Lung (tissue), 17 donors: ENCODE measurements at places on chromosomes 5 and 9. TPM values are rescaled to one million over a fixed set of nuclear protein-coding genes. Genes with fewer than 3 reads are reported as not detected.

Gene SARDH
- total RNA-seq: 7.3 TPM

Gene GBA2
- 78.7 TPM for total RNA-seq

Gene KYAT1
- 4.6 TPM for total RNA-seq

DNA sequence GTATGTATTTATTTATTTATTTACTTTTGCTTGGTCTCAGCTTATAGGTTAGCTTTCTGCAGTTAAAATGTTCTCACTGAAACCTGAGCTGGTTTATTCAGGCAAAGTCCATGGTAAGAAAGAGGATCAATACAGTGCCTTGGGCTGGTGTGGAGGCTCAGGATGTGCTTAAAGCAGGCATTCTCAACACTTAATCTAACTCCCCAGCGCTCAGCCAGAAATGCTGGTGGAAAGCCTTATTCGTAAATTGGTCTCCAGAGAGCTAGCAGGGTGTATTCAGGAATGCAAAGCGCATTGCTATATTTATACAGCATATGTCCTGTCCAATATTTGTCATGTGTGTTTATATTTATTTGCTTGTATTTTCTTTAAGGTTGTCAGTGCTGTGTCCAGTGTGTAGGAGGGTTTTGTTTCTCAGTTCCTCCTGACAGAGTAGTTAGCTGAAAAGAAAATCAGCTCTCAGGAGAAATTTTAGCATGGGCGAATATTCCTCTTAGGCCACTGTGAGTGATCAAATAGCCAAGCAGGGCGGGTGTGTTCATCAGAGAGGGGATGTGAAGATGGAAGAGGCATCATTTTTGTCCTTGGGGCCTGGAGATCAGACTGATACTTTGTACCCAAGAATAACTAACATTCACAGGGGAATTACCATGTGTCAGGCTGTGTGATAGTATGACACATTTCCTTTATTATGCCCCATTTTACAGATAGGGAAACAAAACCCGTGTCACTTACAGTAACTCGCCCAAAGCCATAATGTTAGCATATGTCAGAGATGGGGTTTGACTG lies 65.8 kb downstream of the DOCK2 start:
- H3K27ac ChIP-seq: no peak overlapping the region
- no peaks in the 10 kb centered on the region for H3K36me3 ChIP-seq
- H3K27me3 ChIP-seq: no peaks in the 10 kb centered on the region
- peak; percentile 61 for DNase-seq
- no peaks in the 10 kb centered on the region for H3K4me1 ChIP-seq

Gene IFNA4
- total RNA-seq: not detected

Gene ORM2
- total RNA-seq: 24.9 TPM

Gene SEMA5A
- total RNA-seq: 44.9 TPM

DNA sequence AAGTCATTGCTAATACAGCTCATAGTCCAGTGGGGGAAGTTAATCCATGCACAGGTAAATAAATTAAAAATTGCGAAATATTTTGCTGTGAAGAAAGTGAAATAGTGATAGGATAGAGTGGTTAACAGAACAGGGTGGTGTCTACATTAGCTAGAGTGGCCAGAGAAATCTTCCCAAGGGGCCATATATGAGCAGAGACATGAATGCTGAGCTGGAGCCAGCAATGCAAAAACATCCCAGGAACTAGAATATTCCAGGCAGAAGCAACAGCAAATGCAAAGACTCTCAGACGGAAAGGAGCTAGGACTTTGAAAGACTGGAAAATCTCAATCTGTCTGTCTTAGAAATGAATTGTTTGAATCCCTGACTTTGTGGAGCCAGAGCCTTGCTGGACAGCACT lies 1221.6 kb downstream of the MAT2B start:
- H3K4me3 ChIP-seq: no peak overlapping the region
- no peak overlapping the region for H3K27ac ChIP-seq
- H3K36me3 ChIP-seq: no peaks in the 10 kb centered on the region
- no peaks in the 10 kb centered on the region for H3K4me1 ChIP-seq
- no peaks in the 10 kb centered on the region for H3K27me3 ChIP-seq

- no peak overlapping the region for H3K27ac ChIP-seq
- peaks cover 4% of the 10 kb centered on the region for H3K4me1 ChIP-seq
- peaks cover 16% of the 10 kb centered on the region for H3K36me3 ChIP-seq
- no peak overlapping the region for H3K4me3 ChIP-seq
Measured at GRCh38 chr5:14405267-14405666, 176.3 kb upstream of the OTULINL start.

GRCh38 chr9:84261070-84261746 lies 79.3 kb downstream of the SLC28A3 start:
- H3K27ac ChIP-seq: no peak overlapping the region
- H3K27me3 ChIP-seq: no peaks in the 10 kb centered on the region
- no peaks in the 10 kb centered on the region for H3K4me1 ChIP-seq
- DNase-seq: peak; percentile 88
- no peak overlapping the region for H3K4me3 ChIP-seq

DNA sequence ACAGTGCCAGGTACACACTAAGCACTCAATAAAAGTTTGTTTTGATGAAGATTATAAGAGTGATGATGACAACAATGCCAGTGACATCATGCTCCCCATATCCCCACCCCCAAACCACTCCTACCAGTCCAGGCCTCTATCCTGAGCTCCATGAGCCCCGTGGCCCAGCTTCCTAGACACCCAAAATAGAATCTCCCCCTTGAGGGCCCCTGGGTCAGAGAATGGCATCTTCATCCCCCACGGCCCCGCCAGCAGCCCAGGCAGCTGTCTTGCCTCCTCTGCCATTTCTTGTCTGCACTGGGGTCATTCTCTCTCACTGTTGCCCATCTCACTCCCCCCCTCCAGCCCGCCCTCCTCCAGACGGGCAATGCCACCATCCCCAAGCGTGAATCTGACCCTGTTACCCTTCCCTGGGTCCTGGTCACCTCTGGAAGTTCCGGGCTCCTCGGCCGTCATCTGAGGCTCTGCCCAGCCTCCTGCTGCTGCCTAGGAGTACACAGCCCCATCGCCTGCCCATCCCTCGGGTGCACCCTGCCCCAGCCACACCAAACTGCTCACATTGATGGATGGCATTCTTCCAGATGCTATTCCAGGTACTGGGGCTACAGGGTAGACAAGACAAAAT lies 76.8 kb upstream of the LMX1B start:
- no peaks in the 10 kb centered on the region for H3K36me3 ChIP-seq
- no peak for DNase-seq
- H3K27me3 ChIP-seq: no peaks in the 10 kb centered on the region

GRCh38 chr9:6777213-6777902 lies 19.6 kb downstream of the KDM4C start:
- H3K27ac ChIP-seq: no peak overlapping the region
- H3K27me3 ChIP-seq: no peaks in the 10 kb centered on the region
- peak; percentile 17 for DNase-seq

Gene SPINK7
- total RNA-seq: not detected

DNA sequence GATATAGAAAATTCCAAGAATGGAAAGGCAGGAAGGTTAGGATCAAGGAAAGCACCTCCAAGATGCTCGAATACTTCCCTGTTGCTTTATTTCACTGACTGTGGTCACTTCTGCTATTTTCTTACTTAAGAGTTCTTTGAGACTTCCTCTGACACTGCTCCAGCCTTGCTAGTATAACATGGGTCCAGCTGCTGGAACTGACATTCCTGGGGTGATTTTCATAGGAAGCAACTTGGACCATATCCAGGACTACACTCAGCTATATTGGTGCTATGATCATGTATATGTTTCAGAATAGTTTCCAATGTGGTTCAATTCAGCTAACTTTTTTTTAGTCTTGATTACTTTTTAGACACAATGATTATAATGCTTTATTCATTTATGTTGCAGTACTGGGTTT lies 81.6 kb upstream of the CKMT2 start:
- no peak overlapping the region for H3K27ac ChIP-seq
- DNase-seq: peak; percentile 92
- no peaks in the 10 kb centered on the region for H3K36me3 ChIP-seq
- no peaks in the 10 kb centered on the region for H3K27me3 ChIP-seq
- no peak overlapping the region for H3K4me3 ChIP-seq
- no peaks in the 10 kb centered on the region for H3K4me1 ChIP-seq

DNA sequence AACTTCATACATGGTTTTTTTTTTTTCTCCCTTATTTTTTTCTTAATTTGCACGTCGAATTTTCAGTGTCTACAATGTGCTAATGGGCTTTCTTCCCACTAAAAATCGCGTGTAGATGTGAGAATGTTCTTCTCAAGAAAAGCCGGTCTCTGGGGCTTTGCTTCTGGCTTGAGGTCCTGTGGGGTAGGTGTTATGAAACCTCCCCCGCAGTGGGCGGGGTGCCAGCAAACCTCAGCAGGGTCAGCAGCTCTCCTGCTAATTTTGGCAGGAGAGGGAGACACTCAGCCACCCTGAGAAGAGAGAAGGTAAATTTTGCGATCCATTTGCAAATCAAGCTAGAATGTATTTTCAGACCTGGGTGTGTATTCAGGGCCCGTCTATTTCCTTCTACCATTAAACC lies 59.9 kb downstream of the NPR3 start:
- H3K36me3 ChIP-seq: no peaks in the 10 kb centered on the region
- H3K27me3 ChIP-seq: no peaks in the 10 kb centered on the region
- no peaks in the 10 kb centered on the region for H3K4me1 ChIP-seq
- DNase-seq: no peak

DNA sequence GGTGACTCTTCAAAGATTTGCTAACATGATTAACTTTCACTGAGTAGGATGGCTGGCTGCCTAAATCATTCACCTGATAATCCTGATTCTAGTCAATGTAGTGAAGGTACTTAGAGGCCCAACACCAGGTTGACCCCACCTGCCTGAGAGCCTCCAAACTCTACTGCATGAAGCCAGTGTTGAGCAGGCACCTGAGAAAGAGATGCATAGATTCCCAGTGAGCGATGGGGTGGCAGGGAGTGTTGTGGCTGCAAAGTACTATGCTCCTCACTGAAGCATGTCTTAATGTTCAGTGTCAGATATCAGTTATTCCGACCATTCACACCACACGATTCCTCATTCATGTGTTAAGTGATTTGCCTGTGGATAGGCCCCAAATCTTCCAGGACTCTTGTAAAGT lies 804.4 kb downstream of the TLE4 start:
- H3K36me3 ChIP-seq: no peaks in the 10 kb centered on the region
- H3K27ac ChIP-seq: no peak overlapping the region
- no peaks in the 10 kb centered on the region for H3K27me3 ChIP-seq
- H3K4me1 ChIP-seq: peaks cover 3% of the 10 kb centered on the region

DNA sequence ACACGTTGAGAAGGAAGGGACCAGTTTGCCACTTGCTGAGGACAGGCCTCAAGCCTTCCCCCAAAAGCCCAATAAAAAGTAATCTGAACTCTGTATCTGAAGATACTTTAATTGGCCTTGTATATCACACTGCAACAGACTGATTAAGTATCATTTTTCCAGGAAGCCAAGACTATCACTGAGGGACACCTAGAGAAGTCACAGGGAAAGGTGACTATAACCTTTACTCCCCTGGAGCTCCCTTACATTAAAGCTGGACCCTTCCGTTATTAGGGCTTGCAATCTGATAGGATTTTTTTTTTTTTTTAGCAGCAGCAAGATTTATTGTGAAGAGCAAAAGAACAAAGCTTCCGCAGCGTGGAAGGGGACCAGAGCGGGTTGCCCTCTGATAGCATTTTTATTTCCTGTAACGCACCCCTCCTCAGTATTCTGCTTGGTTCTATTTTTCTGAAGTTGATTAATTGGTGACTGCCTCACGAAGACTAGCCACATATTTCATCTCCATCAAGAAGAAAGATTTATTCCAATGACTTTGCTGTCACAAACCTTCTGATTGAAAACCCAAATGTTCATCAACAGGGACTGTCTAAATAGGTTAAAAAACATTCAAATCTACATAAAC lies 2.7 kb downstream of the CDC14B start:
- H3K4me1 ChIP-seq: peaks cover 6% of the 10 kb centered on the region
- H3K27me3 ChIP-seq: no peaks in the 10 kb centered on the region
- no peaks in the 10 kb centered on the region for H3K36me3 ChIP-seq
- no peak for DNase-seq

DNA sequence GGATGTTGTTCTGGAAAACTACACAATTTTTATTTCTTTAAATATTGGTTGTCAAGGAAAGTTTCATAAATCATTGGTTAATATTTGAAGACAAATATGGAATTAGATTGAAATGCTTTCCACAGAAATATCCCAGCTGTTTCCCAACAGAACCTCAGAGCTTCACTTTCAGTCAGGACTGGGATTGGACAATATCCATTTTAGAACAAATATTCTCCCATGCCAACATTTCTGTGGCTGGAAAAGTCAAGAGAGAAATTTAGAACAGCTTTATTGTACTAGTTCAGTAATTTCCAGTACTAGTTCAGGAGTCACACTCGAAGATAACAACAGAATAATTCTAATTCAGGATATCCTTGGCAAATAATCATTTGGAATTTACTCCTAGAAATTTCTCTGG lies 116.1 kb upstream of the TUT7 start:
- no peaks in the 10 kb centered on the region for H3K27me3 ChIP-seq
- DNase-seq: peak; percentile 74
- peaks cover 5% of the 10 kb centered on the region for H3K4me1 ChIP-seq

DNA sequence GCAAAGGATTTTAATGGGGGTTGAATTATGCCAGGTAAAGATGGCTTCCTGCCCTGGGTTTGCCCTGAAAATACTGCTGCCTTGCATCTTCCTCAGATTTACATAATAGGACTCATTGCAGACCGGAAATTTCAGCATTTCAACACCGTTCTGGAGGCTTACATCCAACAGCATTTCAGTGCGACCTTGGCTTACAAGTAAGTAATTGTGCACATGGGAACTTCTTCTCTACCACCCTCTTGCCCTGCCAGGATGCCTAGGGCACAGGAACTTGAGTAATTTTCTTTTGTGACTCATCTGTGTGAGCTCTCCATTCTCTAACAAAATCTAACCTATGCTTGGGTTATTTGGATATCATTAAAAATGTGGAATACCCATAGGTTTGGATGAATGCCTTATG lies 80.2 kb downstream of the DOCK2 start:
- H3K4me1 ChIP-seq: peaks cover 4% of the 10 kb centered on the region
- no peaks in the 10 kb centered on the region for H3K27me3 ChIP-seq
- no peak overlapping the region for H3K27ac ChIP-seq
- H3K36me3 ChIP-seq: no peaks in the 10 kb centered on the region
- DNase-seq: peak; percentile 22
- no peak overlapping the region for H3K4me3 ChIP-seq

- H3K4me3 ChIP-seq: no peak overlapping the region
- H3K36me3 ChIP-seq: no peaks in the 10 kb centered on the region
- H3K27me3 ChIP-seq: no peaks in the 10 kb centered on the region
- H3K4me1 ChIP-seq: no peaks in the 10 kb centered on the region
- peak overlapping the region; percentile 17 for H3K27ac ChIP-seq
- DNase-seq: no peak
Measured at GRCh38 chr9:130352586-130353285, 87.2 kb downstream of the HMCN2 start.

DNA sequence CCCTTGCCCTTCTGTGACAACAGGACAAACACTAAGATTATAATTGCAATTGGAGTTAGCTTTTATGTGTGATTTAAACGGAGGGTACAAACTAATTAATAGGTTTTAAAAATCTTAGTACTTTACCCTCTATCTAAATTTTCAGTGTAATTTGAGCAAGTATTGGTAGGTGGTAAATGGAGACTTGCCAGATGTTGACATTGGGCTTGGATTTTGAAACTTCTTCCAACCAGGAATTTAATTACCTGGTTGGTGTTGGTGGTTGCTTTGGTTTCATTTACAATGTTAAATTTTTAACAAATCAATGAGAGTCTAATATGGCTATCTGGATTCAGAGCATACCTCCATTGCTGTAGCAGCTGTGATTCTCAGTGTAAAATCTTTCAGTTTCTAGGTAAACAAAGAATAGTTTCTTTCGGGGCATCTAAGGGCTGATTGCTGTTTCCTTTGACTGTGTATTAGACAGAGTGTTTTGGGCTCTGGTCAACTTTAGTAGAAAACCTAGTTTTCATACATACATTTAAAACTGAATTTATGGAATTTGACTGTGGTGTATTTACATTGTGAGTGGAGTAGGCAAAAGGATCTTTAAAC lies 1.9 kb downstream of the DAPK1 start:
- no peaks in the 10 kb centered on the region for H3K27me3 ChIP-seq
- H3K36me3 ChIP-seq: peaks cover 18% of the 10 kb centered on the region
- DNase-seq: no peak
